Central memory CD4-positive, alpha-beta T cell (primary cell): ENCODE measurements at places on chromosomes 2 and 18.

DNA sequence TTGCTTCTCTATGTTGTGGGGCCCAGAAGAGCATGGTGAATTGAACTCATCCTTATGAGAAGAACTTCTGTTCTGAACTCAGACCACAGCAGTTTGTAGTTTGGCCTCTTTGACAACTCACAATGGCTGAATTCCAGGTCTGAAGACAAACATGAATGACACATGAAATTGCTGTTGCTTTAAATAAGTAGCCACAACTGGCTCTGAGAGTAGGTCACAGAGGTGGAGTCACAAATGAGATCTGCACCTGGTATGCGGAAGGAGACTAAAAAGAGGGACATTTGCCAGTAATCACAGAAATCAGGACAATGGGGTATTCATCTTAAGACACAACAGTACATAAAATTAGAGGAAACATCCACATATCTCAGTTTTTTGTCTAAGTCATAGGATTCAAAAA is 290.3 kb upstream of the MMADHC start:
- DNase-seq: no peak

- DNase-seq: no peak
These were observed 266.2 kb downstream of the ASXL3 start for GRCh38 chr18:33844232-33844631.

DNA sequence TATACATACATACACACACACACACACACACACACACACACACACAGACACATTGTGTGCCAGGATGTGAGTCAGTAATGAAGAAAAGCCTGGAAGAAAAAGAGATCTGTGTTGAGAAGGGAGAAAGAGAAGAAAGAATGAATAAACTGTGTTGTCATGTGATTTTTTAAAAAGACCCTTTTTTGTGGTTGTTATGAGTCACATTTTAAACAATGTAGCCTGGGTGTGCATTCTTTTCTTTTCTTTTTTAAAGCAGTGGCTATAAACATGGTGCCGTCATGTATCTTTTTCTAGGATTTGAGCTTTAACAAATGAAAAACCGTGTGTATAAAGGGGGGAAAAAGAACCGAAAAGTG is 87.2 kb downstream of the NRP2 start:
- no peak for DNase-seq

- DNase-seq: no peak
These were observed 564.4 kb upstream of the LINC00305 start for GRCh38 chr18:64713284-64713683.

- no peak for DNase-seq
These were observed 35.8 kb downstream of the SH3RF3 start for GRCh38 chr2:109164739-109165221.

GRCh38 chr2:88615822-88616221 is 11.4 kb downstream of the EIF2AK3 start:
- no peak for DNase-seq

DNA sequence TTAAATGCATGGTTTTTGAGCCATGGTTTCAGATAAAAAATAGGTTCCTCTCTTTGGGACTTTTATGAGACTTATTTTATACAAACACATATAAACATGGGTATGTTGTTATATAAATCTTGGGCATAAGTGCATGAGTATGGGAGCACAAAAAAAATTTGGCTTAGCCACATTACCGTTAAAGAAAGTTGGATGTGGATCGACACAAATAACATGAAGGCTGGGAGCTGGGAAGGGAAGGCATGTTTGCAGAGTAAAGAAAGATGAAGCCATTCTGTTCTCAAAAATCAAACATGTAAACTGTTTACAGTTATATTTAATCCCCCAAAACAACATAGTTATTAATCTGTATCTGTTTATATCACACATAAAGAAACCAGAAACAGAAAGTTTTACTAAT is 313.8 kb downstream of the NRXN1 start:
- no peak for DNase-seq

DNA sequence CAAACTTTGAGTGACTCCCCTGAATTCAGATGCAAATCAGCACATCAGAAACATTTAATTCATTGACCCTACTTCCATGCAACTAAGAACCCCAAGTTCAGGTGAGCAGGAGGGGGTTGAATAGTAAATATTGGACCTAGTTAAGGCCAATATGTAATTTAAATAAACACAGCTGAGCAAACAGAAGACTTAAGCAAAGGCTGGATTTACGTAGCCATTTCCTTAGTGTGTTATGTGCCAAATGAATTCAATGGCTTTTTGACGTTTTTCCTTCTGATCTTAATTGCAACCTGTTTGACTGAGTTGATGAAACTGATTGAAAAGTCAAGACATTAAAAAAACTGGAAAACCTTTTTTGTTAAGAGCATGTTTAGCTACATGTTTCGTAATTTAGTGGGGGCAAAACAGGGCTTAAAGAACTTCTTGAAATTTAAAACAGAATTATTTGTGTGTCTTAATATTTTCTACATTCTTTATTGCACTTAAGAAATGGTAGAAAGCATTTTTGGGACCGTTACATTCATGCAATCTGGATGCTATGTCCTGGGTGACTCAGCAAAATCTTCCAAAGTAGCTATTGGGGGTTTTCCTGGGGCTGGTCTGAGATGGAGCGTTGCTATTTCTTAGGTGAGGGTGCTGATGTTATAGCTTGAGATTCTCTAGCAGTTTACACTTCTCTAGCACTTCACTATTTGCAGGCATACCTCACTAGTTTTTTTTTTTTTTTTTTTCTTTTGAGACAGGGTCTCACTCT is 25.5 kb upstream of the KCNE4 start:
- no peak for DNase-seq

DNA sequence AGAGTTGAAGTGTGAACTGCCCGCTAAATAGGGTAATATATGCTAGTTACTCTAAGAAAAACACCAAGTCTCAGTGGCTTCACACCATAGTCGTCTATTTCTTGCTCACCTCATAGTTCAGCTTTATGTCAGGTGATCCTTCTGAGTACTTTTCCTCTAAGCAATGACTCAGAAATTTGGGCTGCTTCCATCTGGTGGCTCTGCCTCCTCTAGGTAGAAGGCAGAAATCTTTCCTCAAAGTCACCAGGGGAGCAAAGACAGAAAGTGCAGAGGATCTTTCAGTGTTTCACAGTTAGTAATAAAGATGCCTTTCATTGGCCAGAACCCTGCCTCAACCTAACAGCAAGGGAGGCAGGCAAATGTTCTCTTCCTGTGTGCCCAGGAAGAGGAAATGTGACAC is 17.3 kb downstream of the CDH20 start:
- no peak for DNase-seq

- no peak for DNase-seq
These were observed 273.8 kb downstream of the TRIB2 start for GRCh38 chr2:12990523-12990922.

- no peak for DNase-seq
These were observed 46.0 kb downstream of the PARD3B start for GRCh38 chr2:204591225-204591624.

DNA sequence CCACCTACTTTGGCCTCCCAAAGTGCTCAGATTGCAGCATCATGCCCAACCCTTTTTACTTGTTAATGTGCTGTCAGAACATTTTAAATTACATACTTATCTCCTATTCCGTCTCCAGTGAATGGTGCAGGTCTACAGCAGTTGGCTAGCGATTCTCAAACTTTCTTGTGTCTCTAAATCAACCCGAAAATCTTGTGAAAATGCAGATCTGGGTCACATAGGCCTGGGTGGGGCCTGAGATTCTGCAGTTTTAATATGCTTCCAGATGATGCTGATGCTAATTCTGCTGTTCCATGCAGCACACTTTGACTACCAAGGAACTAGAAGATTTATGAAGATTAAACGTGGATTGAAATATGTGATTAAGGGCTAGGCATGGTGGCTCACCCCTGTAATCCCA is 14.8 kb upstream of the ACSL3 start:
- DNase-seq: no peak

DNA sequence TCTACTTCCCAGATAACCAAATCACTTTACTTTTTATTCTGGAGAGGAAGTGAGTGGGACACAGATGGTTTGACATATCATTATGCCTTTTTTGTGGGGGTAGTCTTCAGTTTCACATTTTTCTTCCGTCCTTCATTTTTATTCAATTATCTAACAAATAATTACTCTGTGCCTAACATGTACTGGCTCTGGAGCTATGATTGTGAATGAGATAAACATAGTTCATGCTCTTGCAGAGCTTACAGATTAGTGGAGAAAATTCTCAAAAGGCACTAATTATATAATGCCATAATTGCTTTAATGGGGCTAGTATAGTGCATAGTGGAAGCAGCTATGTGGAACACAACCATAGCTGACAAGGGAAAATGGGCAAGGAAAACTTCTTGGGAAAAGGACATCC is 303.6 kb upstream of the TFPI start:
- DNase-seq: no peak

DNA sequence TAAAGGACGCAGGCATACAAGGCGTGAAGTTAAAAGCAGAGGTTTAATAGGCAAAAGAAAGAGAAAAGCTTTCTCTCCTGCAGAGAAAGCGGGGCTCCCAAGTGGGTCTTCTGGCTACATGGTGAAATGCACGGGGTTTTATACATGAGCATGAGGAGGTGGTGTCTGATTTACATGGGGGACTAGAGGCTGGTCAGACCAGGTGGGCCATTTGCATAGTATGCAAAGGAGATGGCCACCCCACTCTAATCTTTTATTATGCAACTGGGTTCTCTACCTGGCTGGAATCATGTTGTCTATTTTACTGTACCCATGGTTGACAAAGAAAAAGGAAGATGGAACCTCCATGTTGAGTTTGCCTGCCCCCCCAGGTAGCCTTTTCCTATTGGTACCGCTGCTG is 356.2 kb downstream of the KCNJ3 start:
- no peak for DNase-seq

DNA sequence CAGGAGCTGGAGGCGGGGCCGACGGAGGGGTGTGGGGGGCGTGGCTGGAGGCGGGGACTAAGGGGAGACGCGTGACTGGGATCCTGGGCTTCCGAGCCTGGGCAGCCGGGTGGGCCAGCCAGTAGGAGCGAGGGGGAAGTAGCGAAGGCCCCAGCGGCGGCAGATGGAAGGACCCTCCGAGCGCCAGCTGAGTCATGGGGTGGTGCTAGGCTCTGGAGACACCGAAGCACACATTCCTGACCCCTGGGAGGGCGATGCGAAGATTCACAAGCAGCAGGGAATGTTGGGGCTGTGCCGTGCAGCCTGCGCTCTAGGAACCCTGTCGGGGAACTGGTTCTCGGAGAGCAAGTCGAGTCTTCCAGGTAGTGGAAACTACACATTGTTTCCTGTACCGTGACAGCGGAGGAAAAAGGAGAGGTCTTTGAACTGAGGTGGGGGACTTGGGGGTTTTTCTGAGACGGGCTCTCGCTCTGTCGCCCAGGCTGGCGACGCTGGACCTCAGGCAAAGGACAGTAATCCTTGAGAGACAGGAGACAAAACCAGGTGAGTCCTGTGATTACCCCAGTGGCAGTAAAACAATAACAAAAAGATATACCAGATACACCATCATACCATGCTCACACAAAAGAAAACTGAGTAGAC is 650 bp upstream of the AFG3L2 start:
- DNase-seq: no peak

GRCh38 chr2:85986121-85986520 is 97.3 kb upstream of the ST3GAL5 start:
- no peak for DNase-seq

DNA sequence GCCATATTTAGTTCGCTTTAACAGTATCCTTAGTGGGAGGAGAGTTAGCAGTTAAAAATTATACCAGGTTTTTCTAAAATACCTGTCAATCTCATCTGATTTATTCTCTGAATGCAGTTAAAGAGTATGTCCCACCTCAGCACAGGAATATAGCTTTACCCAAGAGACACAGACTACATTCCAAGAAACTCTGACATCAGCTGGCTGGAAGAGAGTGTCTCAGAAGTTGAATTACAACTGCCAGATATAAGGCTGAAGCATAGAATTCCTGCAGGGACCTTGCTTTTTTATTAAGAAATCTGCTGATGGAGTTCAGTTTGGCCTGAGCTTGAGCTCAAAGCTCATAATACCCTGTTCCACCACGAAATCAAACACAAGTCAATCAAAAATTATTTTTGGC is 25.4 kb upstream of the CNTNAP5 start:
- DNase-seq: no peak

GRCh38 chr2:33130544-33130943 is 183.8 kb downstream of the LTBP1 start:
- DNase-seq: no peak

DNA sequence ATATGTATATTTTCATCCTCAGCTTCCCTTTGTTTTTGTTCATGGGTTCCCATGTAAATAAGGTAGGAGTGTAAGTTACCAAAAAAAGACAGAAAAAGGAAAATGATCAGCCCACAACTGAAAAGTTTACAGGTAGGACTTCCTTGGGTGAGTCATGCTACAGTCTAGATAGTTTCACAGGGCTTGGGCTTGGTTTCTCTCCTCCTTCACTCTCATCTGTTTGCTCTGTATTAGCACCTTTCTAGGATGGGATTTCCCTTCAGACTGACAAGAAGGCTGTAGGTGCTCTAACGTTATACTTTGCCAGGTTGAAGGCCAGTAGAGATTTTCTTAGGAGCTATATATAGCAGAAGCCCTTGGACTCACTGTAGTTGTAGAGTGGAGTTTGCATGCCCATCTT is 57.9 kb downstream of the FAM171B start:
- DNase-seq: no peak

DNA sequence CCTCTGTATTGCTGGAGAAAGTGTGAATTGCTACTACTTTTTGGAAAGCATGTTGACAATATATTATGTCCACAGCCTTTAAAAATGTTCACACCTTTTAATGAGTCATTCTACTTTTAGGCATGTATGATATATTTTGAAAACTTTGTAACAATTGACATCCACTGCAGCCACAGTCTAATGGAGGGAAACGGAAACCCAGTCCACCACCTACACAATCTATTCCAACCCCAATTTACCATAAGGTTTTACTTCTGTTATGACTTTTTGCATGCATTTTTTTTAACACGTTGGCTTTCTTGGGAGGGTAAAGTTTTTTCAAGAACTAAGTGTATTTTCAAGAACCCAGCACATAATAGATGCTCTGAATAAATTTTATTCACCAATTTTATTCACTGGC is 38.5 kb upstream of the ATP8B1 start:
- DNase-seq: no peak

GRCh38 chr2:152097801-152098495 is 896 bp downstream of the CACNB4 start:
- DNase-seq: no peak

DNA sequence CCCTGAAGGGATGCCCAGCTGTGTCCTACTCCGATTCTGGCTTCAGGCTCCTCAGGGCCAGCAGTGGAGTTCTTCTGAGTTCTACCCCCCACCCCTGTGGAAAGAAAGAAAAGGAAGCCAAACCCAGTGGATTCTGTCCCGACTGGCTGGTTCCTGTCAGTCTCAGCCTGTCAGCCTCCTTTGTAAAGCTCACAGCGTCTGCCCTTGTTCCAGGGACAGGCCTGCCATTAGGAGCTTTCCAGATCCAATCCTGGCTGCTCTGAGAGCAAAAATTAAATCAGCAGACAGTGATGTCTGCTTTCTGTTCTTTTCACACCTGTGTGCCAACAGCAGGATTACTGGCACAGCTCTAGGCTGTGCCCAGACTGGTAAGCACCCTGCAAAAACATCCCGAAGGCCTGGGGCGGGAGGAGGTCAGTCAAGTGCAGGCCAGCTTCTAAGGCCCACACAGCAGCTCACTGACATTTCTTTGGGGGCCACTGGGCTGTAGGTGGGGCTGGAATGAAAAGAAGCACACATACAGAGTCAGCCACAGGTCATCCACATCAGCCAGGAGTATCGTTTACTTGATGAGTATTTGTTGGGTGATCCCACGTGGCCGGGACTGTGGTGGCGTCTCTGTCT is 69.1 kb downstream of the EHD3 start:
- no peak for DNase-seq

GRCh38 chr2:1649103-1650084 is 94.9 kb downstream of the PXDN start:
- no peak for DNase-seq
